Stimulated activated CD4-positive, alpha-beta T cell treated with anti-CD3 and anti-CD28 coated beads, Interleukin-1b, Interleukin-23, amount 100 ng/mL, for 4 hours (primary cell): ENCODE measurements at places on chromosomes 1 and 21.

DNA sequence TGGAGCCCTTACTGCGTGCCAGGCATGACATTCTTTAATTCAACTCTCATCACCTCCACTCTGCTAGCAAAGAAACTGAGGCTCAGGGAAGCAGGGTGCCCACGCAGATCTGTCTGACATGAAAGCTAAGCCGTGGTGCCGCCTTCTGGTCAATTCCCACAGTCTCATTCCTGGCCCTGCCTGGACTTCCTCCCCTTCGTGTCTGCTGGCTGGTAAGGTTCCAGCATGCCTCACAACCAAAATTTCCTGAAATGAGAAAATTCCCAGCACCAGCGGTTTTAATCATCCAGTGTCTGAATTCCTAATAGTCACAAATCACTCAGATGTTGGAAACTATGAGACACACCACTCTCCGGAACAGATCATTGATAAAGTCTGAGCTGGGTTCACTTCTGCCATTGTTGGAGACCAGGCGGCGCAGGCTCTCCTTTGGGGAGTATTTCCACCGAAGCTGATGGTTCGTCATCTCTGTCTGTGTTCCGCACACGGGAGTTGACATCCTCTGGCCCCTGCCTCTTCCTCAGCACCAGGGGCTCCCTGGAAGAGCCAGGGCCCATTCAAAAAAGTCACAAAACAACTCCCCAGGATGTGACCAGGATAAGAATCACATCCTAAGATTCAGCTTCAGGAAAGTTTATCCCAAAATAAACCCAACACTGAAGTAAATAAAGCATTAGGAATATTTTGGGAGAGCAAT is 167.7 kb downstream of the PLPP3 start:
- no peak for DNase-seq

GRCh38 chr1:182087304-182087703 is 25.8 kb upstream of the ZNF648 start:
- no peak for DNase-seq

DNA sequence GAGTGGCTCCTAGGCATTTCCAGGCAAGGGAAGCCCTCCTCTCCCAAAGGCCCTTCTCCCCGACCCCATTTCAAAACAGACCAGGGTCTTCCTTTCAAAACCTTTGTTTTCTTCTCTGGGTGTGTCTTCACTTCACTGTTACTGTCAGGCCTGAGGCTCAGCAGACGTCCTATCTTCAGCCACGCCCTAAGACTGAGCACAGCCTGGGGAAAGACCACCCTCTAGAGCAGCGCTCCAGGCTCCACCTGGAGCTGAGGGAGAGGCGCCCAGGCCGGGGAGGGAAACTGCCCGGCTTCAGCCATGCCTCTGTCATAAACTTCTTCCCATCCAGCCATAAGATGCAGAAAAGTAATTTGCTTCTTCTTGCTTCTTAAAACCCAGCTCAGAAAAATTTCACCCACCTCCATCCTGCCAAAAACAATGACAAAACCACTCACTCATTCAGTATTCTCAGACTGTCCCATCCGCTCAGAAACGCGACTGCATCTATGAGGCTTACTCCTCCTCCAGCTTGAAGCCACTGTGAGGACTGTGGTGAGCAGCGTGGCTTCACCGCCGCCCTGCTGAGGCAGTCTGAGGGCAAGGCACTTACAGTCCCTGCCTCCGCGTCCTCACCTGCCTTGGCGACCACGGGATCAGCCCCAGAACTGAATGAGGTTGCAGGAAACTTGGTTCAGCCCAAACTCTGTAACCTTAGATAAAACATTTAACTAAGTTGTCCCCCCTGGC is 36.1 kb downstream of the VN1R5 start:
- DNase-seq: no peak

GRCh38 chr21:30233228-30234020 is 17.5 kb upstream of the CLDN8 start:
- DNase-seq: no peak

GRCh38 chr1:241742084-241742483 is 90.0 kb downstream of the WDR64 start:
- no peak for DNase-seq

- no peak for DNase-seq
Measured at GRCh38 chr1:41658431-41659158, 174.1 kb upstream of the EDN2 start.

- DNase-seq: no peak
Measured at GRCh38 chr1:194830387-194830786, 1644.0 kb upstream of the B3GALT2 start.

DNA sequence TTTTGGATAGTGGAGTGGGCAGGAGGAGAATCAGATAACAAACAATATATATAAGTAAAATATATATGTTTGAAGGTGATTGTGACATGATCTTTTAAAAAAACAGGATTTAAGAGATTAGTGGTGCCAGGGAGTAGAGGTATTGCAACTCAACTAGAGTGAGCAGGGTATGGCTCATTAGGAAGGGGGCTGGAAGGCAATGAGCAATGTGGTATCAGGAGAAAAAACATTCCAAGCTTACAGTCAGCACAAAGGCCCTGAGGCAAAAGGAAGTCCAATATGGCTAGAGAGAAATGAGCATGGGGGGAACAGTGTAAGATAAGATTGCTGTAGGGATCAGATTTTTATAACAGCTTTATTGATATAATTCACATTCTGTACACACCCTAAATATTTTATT is 5.3 kb upstream of the GADD45A start:
- no peak for DNase-seq

- DNase-seq: no peak
Measured at GRCh38 chr1:211497489-211498045, 5.6 kb upstream of the RD3 start.

DNA sequence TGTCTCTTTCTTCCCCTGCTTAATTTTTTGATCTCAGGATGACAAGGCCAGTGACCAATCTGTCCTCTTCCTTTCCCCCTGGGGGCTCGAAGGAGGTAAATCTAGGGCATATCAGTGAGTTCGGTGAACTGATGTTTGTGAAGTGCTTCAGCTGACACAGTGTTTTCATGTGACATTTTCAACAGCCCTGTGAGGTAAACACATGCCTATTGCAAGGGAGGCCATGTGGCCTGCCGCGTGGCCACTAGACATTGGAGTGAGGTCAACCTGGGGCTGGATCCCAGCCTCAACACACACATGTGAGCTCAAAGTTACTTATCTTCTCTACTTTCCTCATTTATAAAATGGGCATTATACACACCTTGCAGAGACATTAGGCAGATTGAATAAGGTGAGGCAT is 126.3 kb downstream of the PLPP3 start:
- DNase-seq: no peak

- DNase-seq: no peak
Measured at GRCh38 chr1:24392982-24393650, 20.5 kb downstream of the STPG1 start.

- no peak for DNase-seq
Measured at GRCh38 chr1:151529781-151530180, 10.3 kb upstream of the TUFT1 start.

GRCh38 chr21:19547951-19548840 is 1144.6 kb upstream of the TMPRSS15 start:
- no peak for DNase-seq

GRCh38 chr1:243562473-243562872 is 287.6 kb downstream of the AKT3 start:
- DNase-seq: no peak

DNA sequence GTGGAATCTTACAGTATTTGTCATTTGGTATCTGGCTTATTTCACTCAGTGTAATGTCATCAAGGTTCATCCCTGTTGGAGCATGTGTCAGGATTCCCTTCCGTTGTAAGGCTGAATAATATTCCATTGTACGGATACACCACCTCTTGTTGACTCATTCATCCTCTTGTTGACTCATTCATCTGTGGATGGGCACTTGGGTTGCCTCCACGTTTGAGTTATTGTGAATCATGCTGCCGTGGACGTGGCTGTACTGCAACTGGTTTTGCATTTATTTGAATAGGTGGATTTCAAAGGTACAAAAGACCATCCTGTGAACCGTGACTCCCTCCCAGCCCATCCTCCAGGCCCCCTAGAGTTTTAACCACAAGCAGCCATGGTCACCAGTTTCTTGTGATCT is 11.9 kb upstream of the TCP10L start:
- no peak for DNase-seq

DNA sequence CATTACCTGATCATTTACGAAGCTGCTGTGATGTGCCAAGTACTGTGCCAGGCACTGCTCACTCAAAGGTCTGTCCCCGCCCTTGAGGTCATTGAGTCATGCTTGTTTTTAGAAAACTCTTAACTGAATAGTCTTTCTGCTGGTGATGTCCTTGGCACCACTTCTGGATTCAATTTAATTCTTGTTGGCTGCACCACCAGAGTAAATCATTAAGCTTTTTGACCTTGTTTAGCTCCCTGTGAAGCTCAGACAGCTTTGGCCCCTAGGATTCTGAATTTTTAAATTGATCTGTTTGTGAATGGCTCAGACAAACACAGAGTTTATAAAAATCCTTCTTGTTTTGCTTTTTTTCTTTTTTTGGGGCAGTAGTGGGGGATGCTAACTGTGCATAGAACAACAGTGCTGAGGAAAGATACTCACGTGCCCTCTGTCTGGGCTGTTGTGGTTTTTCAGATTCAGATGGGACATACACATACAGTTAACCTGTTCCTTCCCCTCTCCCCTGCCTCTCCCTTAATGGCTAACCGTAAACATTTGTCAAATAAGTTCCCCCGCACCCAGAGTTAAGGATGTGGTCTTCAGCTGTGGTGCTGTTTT is 67.6 kb downstream of the MTR start:
- no peak for DNase-seq

- no peak for DNase-seq
Measured at GRCh38 chr1:86085741-86086409, 70.7 kb downstream of the COL24A1 start.

GRCh38 chr1:195188821-195189220 is 1419.4 kb downstream of the KCNT2 start:
- DNase-seq: no peak

DNA sequence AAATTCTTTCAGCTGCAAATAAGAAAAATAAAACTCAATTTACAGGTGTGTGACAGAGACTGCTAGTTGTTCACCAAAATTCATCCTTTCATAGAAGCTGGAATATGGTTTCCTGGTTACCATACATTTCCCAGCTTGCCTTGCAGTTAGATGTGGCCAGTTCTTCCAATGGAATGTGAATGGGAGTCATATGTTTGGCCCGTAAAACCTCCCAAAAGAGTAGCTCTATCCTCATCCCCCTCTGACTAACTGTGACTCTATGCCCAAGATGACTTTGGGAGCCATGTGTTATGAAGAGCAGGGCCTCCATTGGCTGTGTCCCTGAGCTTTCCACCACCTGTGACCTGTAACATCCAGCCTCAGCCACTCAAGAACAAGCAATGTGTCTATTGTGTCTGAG is 90.6 kb upstream of the NGF start:
- no peak for DNase-seq

GRCh38 chr1:34625521-34626015 is 129.3 kb upstream of the GJB5 start:
- no peak for DNase-seq
